ENCODE measurements at places on chromosomes 2 and 18.

DNA sequence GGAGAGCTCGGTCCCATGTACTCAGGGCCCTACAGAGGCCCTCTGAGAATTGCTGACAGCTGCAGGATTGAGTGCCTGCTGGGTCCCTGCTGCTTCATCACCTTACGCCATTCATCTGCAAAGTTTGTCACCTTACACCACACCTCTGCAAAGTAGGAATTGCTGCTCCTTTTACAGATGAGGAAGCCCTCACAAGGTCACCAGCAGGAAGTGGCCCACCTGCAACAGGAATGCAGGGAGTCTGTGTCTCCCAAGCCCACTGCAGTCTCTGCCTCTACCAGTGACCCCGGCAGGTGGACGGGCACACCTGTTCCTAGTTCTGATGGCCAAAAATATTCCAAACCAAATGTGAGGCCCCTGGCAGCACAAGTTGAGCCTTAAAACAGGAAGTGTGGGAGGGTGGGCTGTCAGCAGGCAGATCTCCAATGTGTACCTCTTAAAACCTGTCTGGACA lies 441.4 kb downstream of the NBAS start:
- no peak for DNase-seq

DNA sequence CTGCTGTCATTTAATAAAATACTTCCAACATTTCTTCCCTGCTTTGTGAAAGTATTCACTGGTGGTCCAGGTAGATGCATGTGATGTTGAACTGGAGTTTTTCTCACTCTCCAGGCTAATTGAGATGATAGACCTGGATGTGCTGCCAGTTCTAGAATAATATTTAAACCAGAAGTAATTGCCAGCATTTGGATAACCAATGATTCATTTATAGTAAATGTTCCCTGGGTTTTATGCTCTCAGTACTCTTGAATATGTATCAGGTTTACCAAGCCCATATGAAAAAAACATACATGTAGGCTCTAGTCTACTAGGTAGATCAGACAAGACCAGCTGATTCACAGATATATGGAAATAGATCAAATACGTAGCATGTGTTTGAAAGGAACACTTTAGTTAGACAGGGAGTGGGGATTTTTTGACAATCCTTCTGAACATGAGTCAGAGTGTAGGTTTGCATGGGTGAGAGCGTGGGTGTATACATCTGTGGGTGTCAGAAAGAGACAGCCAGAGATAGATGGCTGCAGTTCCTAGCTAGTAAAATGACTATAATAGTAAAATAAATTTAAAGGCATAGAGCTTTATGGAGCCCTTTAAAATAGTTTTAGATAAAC lies 115.1 kb downstream of the NAB1 start:
- DNase-seq, result no peak

DNA sequence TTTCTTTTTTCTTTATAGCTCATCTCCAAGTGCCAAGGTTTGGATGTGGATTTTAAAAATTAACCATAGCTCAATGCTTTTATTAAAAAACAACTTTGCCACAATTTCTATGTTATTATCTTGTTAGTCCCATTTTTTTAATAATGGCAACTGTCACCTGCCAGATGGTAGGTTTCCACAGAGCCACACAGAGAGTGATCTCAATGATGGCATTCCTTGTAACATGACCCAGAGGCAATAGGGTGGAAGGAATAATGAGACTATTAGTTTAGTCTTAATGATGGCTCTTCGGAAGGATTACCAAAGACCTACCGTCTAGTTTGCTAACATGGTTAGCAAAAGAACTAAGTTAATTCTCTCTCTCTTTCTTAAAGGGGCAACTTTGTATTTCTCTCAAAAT lies 64.0 kb downstream of the REL start:
- DNase-seq, result no peak

- DNase-seq, result no peak
Measured at GRCh38 chr18:45835057-45835636, 9.7 kb downstream of the SIGLEC15 start.

DNA sequence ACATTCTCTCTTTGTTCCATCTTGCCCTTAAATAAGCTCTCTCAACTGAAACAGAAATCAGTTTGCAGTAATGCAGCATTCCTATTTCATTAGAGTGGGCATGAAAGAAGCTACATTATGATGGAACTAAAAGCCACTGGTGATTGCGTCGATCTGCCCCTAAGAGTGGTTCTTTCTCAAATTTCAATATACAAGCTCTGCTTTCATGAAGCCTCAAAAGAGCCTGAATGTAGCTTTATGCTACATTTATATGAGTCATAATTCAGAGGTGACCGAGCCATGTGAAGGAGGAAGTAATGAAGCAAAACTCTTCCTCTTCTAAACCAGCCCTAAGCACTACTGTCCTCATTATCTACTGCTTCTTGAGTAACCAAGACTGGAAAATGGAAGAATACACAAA lies 64.8 kb upstream of the CYTIP start:
- DNase-seq, result no peak

- no peak for DNase-seq
Measured at GRCh38 chr2:27808418-27808817, 36.9 kb downstream of the MRPL33 start.
